Sigmoid colon (tissue), 7 donors: ENCODE measurements at places on chromosomes 12 and 14. TPM values are rescaled to one million over a fixed set of nuclear protein-coding genes. Genes with fewer than 3 reads are reported as not detected.
A peak's percentile ranks its signal among the peaks of the same experiment; 100 is the strongest.

Gene CCDC196
- total RNA-seq = not detected

Gene PRMT5
- total RNA-seq = 53.3 TPM

Gene CRY1
- total RNA-seq = 29.0 TPM

Gene CMKLR1
- 14.8 TPM for total RNA-seq

Gene RASSF8
- 93.8 TPM for total RNA-seq

Gene GUCY2C
- total RNA-seq = not detected

Gene STX2
- total RNA-seq = 61.2 TPM

Gene NANOG
- total RNA-seq = under 0.01 TPM

Gene NFKBIA
- 263 TPM for total RNA-seq

Gene OTOGL
- total RNA-seq = 0.71 TPM

Gene CRIP2
- total RNA-seq = 49.8 TPM

Gene SLC2A3
- total RNA-seq = 30.8 TPM

- no peak for DNase-seq
These were observed 29.2 kb downstream of the ZC3H14 start for GRCh38 chr14:88592031-88592430.

DNA sequence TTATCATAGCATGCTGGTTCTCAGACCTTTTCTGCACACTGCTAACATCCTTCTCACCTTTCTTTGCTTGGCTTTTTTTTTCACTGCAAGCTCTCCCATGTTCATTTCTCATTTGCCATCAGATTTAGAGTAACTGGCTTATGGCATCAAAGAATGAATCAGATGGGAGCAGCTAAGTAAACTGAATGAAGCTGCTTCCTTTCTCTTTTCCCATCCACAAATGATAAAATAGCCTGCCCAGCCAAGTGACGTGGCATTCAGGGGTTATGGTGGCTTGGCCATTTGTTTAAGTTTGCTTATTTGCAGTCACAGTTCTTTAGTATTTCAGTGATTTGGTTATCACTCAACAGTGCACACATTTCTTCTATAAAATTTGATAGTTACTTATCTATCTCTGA, 708.6 kb downstream of the DIO2 start:
- DNase-seq = no peak

- DNase-seq = no peak
These were observed 4.0 kb downstream of the STON2 start for GRCh38 chr14:81396113-81396512.

DNA sequence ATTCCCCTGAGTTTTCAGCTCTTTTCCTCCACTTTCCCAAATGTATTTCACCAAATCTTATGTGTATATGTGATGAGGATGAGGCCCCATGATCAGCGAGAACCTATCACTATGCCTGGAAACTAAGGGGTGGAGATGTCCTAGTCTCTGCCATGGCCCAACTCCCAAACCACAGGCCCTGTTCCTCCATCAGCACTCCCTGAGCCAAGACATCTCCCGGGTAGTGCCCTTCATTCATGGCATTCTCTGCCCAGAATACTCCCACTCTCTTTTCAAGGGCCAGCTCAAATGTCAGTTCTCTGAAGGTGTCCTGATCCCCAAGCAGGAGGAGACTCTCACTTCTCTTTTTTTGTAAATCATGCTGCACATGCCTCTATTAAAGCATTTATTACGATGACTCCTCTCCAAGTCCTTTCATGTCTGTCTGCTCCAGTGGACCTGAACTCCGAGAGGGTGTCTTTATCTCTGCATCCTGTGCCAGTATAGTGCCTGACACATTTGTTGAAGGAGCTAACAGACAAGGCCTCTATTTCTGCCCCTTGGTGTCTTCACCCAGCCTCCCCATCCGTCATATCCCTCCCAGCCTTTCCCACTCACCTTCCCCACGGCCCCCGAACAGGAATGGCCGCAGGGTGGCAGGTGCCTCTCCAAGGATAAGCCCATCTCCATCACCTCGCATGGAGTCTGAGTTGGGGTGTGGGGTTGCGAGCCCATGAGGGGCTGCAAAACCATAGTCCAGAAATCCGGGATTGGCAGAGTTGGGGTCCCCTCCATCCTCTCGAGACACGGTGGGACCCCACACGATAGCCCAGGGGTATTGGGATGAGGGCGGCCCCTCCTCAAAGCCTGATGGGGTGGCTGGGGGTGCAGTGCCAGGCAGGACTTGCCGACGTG, 3.7 kb downstream of the PIANP start:
- DNase-seq = no peak

DNA sequence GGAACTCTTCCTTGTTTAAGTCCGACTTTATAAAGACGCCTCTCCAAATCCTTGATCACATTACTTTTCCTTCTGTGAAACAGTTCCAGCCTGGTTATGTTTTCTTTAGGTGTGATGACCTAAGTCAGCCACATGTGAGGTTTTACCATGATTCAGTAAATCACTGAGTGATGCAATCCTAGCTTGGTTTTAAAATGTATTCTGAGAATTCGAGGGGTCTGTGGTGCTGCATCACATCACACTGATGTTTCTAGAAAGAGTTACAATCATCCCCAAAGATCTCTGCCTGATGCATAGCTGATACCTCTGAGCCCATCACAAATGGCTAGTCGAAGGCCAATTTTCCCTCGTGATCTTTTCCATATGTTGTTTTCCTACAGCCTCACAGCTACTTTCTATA, 152.7 kb downstream of the ANO2 start:
- DNase-seq = no peak

DNA sequence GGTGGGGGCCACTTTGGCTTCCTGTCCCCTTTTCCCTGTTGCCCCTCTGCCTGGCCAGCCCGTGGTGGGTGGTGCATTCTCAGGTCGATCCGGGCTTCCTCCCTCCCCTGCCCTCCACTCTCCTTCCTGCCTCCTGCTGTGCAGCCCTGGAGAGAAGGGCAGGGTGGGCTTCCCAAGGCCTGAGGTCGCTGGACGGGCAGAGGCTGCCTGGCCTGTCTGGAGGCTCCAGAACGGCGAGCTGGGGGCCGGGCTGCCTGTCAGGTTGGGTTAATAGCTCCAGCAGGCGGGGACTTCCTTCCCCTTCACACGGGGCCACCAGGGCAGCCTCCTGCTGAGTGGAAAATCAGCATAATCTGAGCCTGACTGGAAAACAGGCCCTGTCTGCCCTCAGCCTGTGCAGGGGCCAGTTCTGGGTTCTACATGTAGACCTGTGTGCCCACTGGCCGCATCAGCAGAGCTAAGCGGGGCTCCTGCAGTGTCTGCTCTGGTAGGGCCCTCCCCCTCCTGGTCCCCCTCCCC, 11.3 kb downstream of the KIF26A start:
- DNase-seq = peak; percentile 77

- no peak for DNase-seq
These were observed 276.2 kb upstream of the ATP2B1 start for GRCh38 chr12:89984846-89985245.

GRCh38 chr12:25784669-25785068, 173.8 kb upstream of the RASSF8 start:
- no peak for DNase-seq

DNA sequence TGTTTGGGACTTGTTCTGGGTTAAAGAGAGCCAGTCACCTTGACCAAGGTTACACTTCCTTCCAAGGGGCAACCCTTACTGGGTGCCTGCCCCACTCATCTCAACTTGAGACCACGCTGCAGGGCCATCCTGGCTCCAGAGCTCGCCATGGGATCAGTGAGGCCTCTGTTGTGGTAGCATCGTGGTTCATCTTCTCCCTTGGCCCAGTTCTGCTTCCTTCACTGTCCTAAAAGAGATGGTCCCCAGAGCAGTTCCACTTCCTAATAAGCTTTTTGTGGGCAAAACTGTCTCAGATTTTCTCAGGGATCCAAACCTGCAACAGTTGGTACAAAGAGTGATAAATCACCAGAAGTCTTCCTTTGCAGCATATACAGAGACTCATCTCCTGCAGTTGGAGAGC, 165.9 kb upstream of the TMEM260 start:
- no peak for DNase-seq

DNA sequence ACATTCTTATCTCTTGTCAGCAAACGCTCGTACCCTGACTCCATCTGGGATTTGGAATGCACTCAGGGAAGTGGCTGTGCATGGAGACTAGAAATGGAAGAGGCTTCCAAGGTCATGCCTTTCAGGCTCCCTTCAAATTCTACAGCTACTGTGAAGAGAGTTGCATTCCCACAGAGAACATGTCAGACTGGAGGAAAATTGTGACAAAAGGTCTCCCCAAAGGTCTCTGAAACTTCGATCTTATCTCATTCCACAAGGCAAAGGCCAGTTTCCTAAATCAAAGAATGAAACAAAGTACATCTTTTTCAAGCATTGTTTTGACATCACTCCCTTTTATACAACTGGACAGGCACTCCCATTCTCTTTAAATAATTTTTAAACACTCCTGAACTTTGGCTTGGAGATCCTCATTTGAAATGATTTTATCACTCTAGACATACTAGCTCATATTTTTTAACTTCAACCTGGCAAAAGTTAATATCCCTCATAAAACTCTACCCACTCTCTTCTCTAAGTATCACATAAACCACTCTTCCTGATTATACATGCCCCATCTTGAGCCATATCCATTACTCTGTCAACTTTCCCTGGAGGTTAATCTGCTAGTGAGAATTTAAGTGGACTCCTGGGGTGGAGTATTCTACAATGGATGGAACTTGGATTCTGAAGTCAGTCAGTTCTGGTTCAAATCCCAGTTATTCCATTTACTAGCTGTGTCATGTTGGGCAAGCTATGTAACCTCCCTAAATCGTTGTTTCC, 218.1 kb upstream of the HMGA2 start:
- DNase-seq = no peak

- DNase-seq = no peak
These were observed 198.2 kb upstream of the CNOT2 start for GRCh38 chr12:70045036-70045435.

DNA sequence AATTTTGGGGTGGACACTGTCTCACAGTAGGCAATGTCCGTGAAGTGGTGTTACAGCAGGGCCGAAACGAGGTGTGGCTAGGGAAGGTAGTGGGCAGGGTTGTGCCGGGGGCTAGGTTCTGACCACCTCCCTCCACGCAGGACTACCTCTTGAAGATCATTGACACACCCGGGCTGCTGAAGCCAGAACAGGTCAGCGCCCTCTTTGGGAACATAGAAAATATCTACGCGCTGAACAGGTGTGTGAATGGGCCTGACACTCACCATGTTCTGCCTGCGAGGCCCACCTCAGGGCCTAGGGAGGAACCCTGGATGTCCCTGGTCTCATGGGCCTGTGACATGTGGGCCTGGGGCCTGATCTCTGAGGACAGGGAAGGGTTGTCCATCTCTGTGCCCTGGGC, 24.6 kb downstream of the PLEKHG3 start:
- DNase-seq = peak; percentile 52

DNA sequence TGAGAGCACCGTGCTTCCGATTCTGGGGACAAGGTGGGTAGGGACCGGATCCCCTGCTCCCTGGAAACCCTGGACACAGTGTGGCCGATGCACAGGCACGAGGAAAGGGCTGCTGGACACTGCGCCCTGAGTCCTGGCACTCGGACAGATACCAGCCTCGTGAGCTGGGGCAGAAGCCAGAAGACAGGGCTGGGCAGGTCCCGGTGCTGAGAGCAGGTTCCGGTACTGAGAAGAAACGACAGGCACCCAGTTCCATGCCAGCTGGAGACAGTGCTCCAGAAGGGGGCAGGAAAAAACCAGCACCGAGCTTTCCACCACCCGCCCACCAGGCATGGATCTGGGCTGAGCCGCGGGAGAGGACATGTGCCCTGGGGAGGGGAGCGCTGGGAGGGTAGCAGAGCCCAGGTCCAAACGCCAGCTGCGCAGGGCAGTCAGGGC, 6.5 kb downstream of the XRCC3 start:
- DNase-seq = peak; percentile 85

DNA sequence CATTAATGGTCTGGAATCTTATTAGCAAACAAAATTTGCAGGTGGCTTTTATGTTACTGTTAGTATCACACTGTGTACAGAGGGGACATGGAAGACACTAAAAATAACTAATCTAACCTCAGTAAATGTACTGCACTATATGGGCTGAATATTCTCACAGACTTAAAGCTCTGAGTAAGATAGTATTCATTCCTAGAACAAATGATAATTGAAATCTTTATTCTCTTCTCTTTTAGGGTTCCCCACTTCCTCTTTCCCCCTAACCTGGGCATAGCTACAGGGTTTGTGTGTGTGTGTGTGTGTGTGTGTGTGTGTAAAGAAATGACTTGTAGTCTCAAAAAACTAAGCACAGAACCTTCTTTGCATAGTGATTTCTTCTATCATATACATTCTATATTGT, 21.4 kb upstream of the HECTD1 start:
- no peak for DNase-seq

DNA sequence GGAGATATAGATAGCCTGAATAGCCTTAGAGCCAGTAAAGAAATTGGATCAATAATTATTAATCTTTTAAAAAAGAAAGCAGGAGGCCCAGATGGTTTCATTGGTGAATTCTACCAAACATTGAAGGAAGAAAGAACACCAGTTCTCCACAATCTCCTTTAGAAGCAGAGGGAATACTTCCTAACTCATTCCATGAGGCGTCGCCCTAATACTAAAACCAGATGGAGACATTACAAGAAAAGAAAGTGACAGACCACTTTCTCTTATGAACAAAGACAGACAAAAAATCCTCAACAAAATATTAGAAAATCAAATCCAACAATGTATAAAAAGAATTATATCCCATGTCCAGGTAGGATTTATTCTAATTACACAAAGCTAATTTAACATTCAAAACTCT, 362.6 kb downstream of the BCAT1 start:
- no peak for DNase-seq

GRCh38 chr14:68981139-68981538, 2.0 kb upstream of the ACTN1 start:
- DNase-seq = no peak

- no peak for DNase-seq
These were observed 5.7 kb downstream of the SLC8B1 start for GRCh38 chr12:113329022-113329790.

DNA sequence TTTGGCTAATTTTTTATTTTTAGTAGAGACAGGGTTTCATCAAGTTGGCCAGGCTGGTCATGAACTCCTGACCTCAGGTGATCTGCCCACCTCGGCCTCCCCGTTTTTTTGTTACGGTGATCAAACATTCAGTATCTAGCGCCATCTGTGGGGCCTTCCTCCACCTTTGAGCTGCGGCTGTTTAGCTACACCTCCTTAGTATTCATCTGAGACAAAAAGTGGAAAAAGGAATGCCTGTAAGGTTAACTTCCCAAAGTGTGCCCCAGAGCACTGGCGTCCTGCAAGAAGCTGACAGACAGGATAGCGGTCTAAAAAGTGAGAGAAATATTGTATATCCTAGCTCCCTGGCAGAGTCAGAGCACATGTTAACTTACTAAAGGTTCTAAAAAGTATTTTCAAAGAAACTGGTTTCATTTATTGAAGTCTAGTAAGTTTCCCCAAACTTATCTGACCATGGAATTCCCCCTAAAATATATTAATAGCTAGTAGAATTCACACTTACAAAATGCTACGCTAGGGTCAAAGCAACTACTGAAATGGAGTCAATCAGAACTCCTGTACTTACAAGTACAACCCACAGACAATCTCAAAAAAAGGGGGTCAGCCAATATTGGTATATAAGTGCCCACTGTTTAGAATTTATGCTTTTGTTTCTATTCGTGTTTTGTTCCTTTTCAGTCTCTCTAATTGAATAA, 59.1 kb downstream of the DUSP16 start:
- no peak for DNase-seq

DNA sequence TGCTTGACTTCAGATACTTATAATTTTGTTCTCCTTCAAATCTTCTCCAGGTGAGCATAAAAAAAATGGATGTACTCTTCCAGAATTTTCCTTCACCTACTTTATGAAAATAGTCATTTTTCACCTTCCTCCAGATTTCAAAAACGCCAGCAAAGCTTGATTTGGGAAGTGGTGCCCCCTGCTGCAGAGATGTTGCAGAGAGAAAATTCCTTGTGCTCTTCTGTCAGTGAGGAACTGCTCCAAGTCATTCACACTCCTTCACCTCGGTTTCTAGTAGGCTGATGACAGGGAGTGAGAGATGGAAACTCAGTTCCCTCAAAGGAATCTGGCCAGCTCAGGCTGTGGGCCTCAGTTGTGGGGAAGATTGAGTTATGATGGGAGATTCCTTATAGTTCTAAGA, 24.2 kb upstream of the RNASE3 start:
- no peak for DNase-seq
